ENCODE measurements at places on chromosomes 12 and 14. TPM values are rescaled to one million over a fixed set of nuclear protein-coding genes. Genes with fewer than 3 reads are reported as not detected.

DNA sequence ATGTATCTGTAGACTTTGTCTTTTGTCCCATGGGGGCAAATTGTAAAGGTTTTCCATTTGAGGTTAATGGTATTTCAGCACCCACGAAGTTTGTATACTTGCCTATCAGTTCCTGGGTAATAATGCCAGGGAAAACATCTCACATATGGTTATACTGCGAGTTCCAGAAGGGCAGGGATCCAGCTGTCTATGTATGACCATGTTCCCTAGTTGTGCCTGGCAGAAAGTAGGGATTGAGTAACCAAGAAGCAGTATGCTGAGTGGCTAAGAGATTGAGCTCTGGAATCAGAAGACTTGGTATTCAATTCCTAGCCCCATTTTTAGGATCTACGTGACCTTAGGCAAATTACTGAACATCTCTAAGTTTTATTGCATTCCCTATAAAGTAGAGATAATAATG is 173.2 kb upstream of the PWP1 start:
- no peak overlapping the region for H3K27ac ChIP-seq
- H3K4me3 ChIP-seq, result no peak overlapping the region
- no peak for DNase-seq
- H3K36me3 ChIP-seq, result no peaks in the 10 kb centered on the region

Gene SBNO1
- 11.9 TPM for total RNA-seq

DNA sequence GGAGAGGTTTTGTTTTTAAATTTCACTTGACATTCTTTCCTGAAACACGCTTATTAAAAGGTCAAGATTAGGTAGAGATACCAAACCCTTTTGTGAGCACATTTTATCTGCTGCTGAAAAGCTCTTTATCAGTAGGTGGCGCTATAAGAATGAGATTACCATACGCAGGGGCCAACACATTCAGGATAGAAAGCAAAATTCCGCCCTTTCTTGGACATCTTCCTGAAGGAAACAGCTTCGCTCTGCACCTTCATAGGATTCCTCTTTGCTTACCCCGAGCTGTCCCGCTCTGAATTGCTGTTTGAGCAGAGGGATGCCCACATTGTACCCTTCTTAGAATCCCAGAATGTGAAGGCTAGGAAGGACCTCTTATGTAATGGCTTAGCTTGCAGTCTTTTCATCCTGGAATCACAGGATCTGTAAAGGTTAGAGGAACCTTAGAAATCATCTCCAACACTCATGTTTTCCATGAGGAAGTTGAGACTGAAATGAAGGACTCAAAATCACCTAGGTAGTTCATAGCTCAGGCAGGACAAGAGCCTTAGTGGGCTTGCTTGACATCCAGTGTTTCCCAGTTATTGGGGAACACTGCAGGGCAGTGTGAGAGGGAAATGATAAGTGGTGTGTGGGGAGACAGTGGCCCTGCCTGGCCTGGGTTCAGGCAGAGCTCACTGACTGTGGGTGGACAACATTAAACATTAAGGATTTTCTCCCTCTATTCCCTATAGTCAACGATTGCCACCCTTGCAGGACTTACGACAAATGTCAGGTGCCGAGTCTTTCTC is 38.7 kb upstream of the CRY1 start:
- DNase-seq, result peak; percentile 12
- no peak overlapping the region for H3K27ac ChIP-seq
- no peak overlapping the region for H3K4me3 ChIP-seq
- no peaks in the 10 kb centered on the region for H3K4me1 ChIP-seq
- no peaks in the 10 kb centered on the region for H3K27me3 ChIP-seq
- no peaks in the 10 kb centered on the region for H3K36me3 ChIP-seq

- H3K27me3 ChIP-seq, result no peaks in the 10 kb centered on the region
- no peak for DNase-seq
- H3K4me3 ChIP-seq, result no peak overlapping the region
- H3K27ac ChIP-seq, result no peak overlapping the region
Observed at GRCh38 chr12:109020146-109020795, 597 bp downstream of the SVOP start.
